ENCODE measurements at places on chromosomes 16 and 17. TPM values are rescaled to one million over a fixed set of nuclear protein-coding genes. Genes with fewer than 3 reads are reported as not detected.
A peak's percentile ranks its signal among the peaks of the same experiment; 100 is the strongest.

DNA sequence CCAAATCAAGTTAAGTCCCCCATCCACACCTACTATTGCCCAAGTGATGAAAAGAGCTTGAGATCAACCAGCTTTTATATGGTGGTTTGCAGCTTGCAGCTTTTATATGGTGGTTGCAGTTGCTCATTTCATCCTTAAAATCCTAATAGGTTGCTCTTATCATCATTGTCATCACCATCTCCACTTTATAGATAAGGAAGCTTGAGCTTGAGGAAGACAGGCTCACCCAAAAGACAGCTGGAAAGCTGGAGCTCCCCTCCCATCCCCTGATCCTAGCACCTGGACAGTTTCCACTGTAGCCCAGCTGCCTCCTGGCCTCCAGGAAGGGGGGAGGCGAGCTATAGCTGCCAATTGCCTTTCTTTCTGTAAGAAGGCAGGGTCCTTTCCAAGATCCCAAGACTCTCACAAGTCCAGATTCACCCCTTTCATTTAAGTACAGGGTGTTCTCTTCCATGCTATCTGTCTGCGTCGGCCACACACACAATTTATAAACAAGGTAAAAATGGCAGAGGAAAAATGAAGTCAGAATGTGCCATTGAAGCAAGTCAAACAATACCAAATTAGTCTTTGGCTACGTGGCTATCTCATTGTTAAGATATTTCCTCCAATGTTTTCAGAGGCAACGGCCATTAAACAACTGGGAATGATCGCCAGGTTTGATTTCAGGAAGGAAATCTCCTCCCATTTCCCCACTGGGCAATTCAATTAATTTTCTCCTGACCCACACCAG lies 63.3 kb downstream of the PECAM1 start:
- no peak for DNase-seq

- no peak for DNase-seq
These were observed 287.2 kb upstream of the HSBP1 start for GRCh38 chr16:83520596-83520995.

DNA sequence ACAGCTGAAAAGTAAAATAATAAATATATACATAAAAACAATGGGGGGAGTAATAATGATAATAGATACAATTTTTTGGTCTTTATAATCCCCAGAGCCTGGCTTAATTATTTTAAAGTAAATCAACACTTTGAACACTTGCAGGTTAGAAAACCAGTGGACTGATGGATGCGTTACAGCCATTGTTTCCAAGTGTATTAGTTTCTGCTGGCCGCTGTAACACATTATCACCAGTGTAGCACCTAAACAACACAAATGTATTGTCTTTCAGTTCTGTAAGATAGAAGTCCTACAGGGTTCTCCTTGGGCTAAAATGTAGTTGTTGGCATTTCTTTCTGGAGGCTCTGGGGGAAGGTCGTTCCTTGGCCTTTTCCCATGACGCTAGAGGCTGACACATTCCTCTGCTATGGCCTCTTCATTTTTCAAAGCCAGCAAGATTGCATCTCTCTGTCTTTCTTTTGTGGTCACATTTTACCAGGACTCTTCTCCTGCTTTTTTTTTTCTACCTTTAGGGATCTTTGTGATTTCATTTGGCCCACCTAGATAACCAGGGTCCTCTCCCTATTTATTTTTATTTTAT lies 116.8 kb downstream of the WWOX start:
- DNase-seq: no peak

GRCh38 chr17:13750816-13751793 lies 149.4 kb upstream of the HS3ST3A1 start:
- peak; percentile 77 for DNase-seq

- no peak for DNase-seq
These were observed 4.4 kb downstream of the SMARCD2 start for GRCh38 chr17:63837962-63838600.

- no peak for DNase-seq
These were observed 39.2 kb upstream of the CBX4 start for GRCh38 chr17:79878329-79878947.

DNA sequence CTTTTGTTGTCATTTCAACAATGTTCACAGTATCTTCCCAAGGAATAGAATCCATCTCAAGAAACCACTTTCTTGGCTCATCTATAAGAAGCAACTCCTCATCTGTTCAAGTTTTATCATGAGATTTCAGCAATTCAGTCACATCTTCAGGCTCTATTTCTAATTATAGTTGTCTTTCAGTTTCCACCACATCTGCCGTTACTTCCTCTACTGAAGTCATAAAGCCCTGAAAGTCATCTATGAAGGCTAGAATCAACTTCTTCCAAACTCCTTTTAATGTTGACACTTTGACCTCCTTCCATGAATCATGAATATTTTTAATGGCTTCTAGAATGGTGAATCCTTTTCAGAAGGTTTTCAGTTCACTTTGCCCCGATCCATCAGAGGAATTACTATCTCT lies 102.1 kb downstream of the CDH13 start:
- DNase-seq: no peak

DNA sequence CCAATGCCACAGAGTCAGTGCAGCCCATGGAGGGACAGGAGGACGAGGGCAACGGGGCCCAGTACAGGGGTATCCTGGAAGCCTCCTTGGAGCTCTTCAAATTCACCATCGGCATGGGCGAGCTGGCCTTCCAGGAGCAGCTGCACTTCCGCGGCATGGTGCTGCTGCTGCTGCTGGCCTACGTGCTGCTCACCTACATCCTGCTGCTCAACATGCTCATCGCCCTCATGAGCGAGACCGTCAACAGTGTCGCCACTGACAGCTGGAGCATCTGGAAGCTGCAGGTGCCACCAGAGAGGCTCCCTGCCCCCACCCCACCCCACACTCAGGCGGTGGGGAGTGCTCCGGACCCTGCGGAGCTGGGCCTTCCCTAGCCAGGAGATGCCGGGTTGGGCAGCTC lies 16.6 kb downstream of the TRPV2 start:
- DNase-seq: peak; percentile 36

MT4 gene
- not detected for total RNA-seq

TBC1D3I gene
- total RNA-seq: 0.35 TPM

Measured in H9 (cell line).